GM12864 (cell line): ENCODE measurements at places on chromosomes 6 and 20.

- DNase-seq, result no peak
Measured at GRCh38 chr20:1718604-1719384, 61.2 kb upstream of the SIRPG start.

DNA sequence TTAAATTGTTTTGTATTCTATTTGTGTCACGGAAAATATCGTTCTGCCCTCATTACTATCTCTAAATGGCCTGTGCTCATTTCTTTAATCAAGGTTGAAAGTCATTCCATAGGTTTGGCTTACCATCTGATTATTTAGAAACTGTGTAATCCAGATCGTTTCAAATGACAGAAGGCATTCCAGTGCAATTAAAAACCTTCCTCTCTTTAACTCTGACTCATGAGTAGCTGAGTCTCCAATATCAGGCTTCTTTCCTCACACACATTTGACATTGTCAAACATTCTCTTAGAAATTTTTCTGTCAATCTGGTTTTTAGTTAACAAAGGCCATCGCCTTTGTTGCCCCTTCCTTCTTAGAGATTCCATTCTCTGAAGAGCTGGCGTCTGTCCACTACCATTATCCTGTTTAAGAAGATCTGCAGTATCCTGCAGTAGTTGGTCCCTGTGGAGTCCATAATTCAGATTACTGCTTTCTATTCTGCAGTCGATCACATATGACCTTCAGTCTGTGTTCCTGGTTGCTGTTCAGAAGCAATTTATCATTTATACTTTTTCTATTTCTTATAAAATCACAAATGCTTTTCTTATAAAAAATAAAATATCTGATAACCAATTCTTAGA is 3.9 kb upstream of the TRDN start:
- no peak for DNase-seq

- no peak for DNase-seq
Measured at GRCh38 chr6:13813026-13813425, 1.3 kb downstream of the MCUR1 start.

DNA sequence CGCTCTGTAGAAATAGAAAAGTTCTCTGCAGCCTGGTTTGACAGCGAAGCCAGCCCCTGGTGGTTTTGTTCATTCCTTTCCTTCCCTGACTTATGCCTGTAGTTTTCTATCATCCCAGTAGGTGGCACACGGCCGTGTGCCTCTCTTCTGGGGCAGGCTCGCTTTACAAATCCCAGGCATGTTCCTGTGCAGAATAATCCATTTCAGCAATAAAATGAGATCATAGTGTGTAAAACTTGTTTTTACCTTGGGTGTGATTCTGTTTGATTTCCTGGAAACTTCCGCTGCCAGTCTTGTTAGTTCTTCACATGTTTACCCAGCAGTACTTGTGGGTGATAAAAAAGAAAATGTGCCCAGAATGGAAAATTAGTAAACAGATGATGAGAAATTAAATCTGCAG is 7.4 kb upstream of the INSM1 start:
- DNase-seq, result peak; percentile 16

GRCh38 chr20:46159101-46159897 is 41.2 kb downstream of the CD40 start:
- no peak for DNase-seq

DNA sequence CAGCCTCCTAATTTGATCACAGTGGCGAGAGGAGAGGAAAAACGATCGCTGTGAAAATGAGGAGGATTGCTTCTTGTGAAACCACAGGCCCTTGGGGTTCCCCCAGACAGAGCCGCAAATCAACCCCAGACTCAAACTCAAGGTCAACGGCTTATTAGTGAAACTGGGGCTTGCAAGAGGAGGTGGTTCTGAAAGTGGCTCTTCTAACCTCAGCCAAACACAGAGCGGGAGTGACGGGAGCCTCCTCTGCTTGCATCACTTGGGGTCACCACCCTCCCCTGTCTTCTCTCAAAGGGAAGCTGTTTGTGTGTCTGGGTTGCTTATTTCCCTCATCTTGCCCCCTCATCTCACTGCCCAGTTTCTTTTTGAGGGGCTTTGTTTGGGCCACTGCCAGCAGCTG is 28.7 kb downstream of the SAYSD1 start:
- DNase-seq, result peak; percentile 39

- no peak for DNase-seq
Measured at GRCh38 chr20:63704749-63705117, 3.0 kb downstream of the ARFRP1 start.

DNA sequence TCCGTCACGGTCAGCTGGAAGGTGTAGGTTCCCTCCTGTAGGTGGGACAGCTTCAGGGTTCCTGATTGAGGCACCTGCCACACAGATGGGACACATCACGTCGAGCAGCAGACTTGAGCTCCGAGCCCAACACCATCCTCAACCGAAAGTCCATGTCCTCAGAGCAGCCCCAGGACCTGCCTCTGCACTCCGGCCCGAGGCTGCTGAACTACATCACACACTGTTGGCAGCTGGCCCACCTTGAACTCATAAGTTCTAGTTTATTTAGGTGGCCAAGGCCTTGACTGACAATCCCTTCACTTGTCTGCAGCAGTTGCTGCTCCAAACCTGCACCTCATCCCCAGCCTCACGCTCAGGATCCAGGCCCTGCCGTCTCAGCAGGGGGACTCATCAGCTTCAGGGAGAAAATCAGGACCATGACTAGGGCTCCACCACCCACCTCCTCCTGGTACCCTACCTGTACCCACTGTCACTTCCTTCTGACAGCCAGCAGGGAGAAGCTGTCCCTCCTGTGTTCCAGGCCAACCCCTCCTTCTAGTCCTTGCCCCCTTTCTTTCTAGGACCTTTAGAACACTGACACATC is 21.0 kb downstream of the LRP11 start:
- DNase-seq, result no peak

- no peak for DNase-seq
Measured at GRCh38 chr6:129507846-129508245, 202.1 kb downstream of the ARHGAP18 start.
